ENCODE measurements at places on chromosomes 7 and 10.
A peak's percentile ranks its signal among the peaks of the same experiment; 100 is the strongest.

GRCh38 chr7:4178416-4178815 lies 503.7 kb upstream of the FOXK1 start:
- DNase-seq = no peak

GRCh38 chr10:34147641-34148304 lies 667.3 kb downstream of the PARD3 start:
- no peak for DNase-seq

DNA sequence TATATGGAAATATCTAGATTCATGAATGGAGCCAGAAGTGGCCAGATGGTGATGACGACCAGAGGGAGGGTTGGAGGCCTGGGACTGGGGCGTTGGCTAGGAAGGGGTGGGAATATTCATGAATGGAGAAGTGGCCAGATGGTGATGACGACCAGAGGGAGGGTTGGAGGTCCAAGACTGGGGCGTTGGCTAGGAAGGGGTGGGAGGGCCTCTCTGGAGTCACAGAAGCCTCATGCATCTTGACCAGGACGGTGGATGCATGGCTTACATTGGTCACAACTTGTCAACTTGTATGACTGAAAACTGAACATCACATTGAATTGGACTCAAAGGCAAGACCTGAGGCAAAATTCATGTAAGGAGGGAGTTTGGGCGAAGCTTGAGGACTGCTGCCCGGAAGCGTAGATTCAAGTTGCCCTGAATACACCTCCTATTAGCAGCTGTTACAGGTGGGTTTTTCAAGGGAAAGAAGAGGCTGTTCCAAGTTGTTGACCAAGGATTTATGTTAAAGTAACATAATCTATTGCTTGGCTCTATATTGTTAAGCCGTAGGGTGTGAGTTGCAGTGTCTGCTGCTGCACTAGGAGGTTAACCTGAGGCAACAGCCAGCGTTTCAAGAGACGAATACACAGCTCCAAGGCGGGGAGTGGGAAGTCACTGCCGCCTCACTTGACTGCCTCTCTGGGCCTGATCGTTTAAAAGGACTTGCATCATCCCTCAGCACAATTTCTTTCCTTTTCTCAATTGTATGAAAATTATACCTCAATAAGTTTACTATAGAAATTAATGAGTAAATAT lies 55.1 kb upstream of the FAM20C start:
- no peak for DNase-seq

- DNase-seq = peak; percentile 35
These were observed 89.5 kb upstream of the PAX2 start for GRCh38 chr10:100655760-100656421.

DNA sequence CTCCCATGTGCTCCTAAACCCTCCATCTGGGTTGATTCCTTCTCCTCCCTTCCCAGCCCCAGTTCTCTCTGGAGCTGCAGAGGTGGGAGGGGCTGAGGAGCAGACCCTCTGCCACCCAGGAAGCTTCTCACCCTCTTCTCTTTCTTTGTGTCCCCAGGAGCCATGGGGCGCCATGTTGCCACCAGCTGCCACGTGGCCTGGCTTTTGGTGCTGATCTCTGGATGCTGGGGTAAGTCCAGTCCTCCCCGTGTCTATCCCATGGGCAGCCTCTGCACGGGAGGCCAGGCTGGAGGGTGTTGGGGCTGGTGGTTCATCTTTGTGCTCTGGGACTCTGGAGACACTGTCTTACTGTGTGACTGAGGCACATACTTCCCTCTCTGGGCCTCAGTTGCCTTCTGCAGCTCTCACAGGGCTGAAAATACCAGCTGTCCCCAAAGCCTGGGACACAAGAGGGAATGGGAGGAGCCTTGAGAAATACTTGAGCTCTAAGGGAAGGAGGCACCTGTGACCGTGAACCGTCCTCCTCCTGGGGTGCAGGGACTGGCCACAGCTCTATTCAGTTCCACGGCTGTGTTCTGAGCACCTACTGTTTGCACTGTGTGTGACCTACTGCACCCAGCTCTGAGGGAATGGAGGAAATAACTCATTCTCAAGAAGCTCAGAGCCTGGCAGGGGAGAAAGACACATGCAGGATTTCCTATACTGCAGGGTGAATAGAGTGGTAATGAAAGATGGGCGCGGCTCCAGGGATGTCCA lies 43.1 kb downstream of the CDH23 start:
- no peak for DNase-seq

DNA sequence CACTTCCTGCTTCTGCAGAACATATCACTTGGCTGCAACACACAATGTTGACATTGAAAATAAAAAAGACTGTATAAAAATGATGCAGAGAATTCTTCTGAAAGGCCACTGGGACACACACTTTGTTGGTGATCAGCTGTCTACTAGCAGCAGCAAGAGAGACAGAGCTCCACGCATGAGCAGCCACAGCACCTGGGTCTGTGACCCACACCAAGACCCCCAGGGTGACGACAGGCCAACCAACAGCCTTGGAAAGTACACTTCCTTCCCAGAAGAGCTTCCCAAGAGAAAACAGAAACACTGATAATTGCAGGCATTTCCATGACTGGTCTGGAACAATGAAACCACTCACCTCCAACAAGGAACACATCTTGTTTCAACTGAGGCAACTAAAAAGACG lies 239.0 kb downstream of the DIP2C start:
- no peak for DNase-seq

GRCh38 chr7:99944497-99945070 lies 15.2 kb upstream of the GJC3 start:
- no peak for DNase-seq

- DNase-seq = no peak
These were observed 81.6 kb upstream of the PFKP start for GRCh38 chr10:2985729-2986232.

- no peak for DNase-seq
These were observed 160.6 kb downstream of the LCOR start for GRCh38 chr10:96992721-96993120.

GRCh38 chr7:106047184-106047583 lies 64.9 kb downstream of the SYPL1 start:
- no peak for DNase-seq

DNA sequence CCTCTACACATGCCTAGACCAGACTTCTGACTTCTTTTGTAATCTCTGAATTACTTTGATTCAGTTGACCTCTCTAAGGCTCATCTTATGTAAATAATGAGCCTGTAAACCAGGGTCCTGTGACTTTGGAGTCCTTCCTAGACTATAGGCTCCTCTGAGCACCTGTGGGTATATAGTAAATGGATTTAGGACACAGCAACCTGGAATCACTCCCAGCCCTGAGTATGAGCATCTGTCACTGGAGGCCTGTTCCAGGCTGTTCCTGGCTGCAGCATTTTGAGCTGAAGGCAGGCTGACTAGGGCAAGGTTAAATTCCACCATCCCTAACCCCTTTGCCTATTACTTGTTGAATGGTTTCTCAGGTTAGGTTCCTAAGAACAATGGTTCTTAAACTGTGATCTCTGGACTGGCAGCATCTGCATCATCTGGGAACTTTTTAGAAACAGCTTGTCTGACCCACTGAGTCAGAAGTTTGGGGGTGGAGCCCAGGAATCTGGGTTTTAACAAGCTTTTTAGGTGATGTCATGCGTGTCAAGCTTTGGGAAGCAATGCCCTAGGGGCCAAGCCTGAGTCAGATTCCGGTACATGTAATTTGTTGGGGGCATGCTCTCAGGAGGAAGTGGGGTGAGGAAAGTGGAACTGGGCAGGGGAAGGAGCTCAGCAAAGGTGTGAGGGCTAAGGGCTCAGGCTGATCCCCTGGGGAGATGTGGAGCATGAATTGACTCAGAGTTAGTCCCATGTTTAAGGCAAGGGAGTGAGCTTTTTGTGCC lies 28.2 kb downstream of the MINDY4 start:
- DNase-seq = no peak

GRCh38 chr10:88270871-88271713 lies 312.0 kb downstream of the RNLS start:
- peak; percentile 79 for DNase-seq

- DNase-seq = no peak
These were observed 8.1 kb downstream of the DENND10 start for GRCh38 chr10:119112056-119112455.

GRCh38 chr10:75137533-75138438 lies 26.3 kb downstream of the SAMD8 start:
- DNase-seq = peak; percentile 71

- DNase-seq = no peak
These were observed 171.7 kb downstream of the DNAJB6 start for GRCh38 chr7:157508477-157508881.

- DNase-seq = no peak
These were observed 211.3 kb downstream of the GRID1 start for GRCh38 chr10:86155054-86155921.

DNA sequence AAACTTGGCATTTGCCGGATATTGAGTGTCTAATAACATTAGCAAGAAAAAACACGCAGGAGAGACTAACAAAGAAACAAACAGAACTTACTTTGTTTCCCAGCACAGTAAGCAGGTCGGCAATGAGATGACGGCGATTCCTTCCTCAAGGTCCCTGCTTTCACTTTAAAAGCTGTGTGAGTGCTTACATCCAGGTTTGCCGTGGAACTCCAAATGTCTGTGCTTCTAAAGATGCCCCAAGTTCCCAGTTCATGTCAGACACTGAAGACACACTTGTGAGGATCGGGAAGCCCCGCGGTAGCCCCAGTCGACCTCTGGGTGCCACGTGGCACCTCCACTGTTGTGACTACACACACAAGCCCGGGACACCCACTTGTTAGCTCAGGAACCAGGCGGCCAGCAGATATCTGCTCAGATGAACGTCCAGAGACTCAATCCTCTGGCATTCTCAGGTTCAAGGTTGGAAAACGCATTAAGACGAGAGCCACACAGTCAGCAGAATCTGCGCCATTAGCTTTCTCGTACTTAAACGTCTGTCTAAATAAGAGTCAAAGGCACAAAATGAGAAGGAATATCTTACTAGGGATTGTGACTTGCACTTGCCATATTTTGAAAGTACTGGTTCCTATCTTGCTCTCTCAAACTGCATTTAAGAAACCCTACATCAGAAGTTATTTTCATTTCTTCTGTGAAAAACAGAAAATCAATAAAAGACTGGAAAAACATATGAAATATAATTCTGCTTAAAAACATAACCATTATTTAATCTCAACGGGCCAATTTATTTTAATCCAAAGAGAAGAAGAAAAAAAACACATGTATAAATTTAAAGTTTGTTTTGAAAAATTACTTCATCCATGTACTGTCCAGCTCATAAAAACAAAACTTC lies 207.6 kb upstream of the KLF14 start:
- DNase-seq = no peak

DNA sequence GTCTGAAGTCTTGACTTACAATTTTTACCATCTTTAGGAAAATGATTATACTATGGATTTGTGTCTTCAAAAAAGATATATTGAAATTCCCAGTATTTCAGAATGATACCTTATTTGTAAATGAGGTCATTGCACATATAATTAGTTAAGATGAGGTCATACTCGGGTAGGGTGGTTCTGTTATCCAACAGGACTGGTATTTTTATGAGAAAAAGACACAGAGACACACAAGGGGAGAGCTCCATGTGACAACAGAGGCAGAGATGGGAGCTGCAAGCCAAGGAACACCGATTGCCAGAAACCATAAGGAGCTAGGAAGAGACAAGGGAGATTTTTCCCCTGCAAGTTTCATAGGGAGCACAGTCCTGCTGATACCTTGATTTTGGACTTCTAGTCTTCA lies 356.9 kb downstream of the ARL4A start:
- DNase-seq = no peak

DNA sequence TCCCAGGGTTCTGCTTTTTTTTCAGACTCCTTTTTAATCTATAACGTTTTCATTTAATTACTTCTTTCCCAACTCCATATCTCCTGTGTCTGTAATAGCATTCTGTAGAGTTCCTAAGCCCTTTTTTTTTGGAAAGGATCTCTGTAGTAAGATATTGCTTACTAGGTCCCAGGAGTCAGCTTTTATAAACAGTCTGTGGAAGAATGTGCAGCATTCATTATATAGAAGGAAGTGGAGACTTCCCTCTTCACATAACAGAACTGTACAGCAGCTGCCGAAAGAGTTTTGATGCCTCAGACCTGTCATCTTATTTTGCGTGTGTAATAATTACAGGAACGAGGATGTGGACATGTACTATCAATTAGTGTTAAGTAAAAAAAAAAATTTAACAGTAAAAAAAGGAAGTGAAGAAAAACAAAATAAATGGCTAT lies 7.4 kb upstream of the STEAP4 start:
- DNase-seq = no peak

DNA sequence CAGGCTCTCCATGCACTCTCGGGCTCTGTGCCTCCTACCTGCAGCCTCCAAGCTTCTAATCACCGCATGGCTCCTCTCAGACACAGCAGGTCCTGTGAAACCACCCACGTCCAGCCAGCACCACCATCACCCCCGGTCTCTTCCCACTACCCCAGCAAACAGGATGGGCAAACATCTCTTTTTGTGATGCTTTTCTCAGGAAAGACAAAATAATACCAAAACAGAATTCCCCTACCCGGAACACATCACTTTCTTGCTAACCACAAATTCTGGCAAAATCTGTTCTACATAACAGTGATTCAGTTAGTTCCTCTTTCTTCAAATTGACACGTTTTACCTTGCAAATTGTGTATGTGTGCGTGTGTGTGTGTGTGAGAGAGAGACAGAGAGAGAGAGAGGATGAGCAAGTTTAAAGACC lies 6.5 kb downstream of the SNX8 start:
- DNase-seq = no peak

DNA sequence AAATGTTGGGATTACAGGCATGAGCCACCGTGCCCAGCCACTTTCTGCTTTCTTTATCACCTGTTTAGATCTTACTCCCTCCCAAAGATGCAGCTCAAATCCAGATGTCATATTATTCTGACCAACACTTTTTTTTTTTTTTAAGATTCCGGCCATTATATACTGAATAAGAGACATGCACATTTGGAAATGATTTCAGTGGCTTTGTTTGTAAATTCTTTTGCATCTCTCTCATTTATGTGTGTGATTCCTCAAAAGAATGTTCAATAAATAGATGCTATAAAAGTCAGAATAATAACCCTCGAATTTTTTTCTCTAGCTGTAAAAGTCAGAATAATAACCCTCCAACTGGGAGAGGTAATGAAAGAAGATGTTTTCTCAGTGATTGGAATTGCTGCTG lies 25.4 kb downstream of the HECW1 start:
- DNase-seq = no peak

DNA sequence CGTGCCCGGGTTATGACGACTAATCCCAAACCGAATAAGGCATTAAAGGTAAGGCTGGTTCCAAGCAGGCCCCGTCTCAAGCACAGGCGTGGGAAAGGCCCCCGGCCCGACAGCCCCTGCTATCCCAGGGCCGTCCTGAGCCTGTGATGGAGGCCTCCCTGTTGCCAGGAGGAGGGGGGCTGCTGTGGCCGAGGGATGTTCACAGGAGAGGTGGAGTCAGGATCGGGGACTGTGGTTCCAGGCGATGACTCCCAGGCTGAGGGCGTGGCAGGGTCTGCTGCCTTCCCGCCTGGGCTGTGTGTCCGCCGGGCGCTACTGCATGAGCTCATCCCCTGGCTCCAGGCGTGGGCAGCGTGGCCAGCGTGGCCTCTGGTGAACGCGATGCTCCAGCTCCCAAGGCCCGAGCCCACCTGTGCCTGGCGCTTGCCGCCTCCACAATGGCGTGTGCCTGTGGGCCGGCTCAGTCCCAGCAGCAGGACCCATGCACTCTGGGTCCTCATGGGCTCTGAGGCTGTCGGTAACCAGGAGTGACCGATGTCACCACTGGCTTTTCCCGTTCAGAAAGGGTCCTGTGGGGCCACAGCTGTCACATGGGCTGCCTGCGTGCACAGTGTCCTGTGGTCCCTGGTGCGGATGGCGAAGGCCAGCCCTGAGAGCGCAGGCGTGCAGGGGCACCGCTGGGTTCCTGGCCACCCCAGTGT lies 8.8 kb downstream of the MAFK start:
- no peak for DNase-seq
